Stimulated activated CD4-positive, alpha-beta T cell treated with anti-CD3 and anti-CD28 coated beads, Interleukin-12 subunit alpha, Interleukin-12 subunit beta, amount 100 ng/mL, for 24 hours (primary cell): ENCODE measurements at places on chromosomes 1 and 21.

- no peak for DNase-seq
These were observed 19.9 kb upstream of the TMEM39B start for GRCh38 chr1:32052887-32053286.

- no peak for DNase-seq
These were observed 524.4 kb downstream of the DPYD start for GRCh38 chr1:97396463-97396862.

DNA sequence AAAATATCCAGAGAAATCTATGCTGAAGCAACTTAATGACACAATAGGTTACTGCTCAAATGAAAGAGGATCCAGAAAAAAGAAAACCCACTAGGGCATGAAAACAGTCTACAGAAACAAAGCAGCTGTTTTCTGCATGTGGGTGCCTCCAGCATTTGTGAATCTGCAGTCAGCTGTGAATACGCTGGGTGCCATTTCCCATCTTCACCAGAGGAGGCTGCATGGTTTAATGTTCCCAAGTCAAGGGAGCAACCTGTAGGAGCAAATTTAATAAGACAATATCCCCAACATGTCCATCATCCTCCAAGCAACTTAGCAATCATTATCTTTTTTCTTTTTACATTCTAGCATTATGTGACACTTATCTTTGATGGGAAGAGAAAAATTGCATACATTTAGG is 396.6 kb downstream of the BRINP2 start:
- DNase-seq: no peak

GRCh38 chr1:38507563-38507962 is 352.0 kb downstream of the RRAGC start:
- DNase-seq: no peak

DNA sequence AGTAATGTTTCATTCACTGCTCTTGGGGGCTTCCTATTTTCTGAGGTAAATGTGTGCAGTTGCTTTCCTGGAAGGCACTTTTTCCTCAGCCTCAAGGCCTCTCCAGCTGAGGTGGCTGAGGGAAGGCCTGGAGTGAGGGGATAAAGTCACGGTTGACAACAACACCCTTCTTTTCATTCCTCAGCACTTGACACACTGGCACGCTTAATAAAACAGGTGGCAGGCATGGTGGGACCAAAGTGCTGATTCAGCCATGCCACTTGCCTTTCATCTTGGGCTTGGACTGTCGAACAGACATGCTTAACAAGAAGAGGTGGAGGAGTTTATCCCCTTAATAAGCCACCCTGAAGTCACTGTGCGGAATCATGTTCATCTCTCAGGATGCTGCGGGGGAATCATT is 23.6 kb upstream of the GRHL3 start:
- no peak for DNase-seq

GRCh38 chr1:1298861-1299685 is 8.7 kb downstream of the ACAP3 start:
- DNase-seq: no peak

DNA sequence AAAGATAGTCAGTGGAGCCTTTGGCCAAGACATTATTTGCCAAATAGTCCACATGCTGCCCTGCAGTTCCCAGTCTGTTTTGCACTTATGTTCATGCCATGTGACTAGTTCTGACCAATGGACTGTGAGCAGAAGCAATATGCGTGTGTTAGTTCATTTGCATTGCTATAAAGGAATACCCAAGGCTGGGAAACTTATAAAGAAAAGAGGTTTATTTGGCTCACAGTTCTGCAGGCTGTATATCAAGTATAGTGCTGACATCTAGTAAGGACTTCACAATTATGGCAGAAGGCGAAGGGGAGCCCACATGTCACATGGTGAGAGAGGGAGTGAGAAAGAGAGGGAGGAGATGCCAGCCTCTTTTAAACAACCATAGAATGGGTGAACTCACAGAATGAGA is 193.3 kb downstream of the PTPRU start:
- no peak for DNase-seq

- DNase-seq: no peak
These were observed 50.8 kb upstream of the MACF1 start for GRCh38 chr1:39153684-39154083.

GRCh38 chr1:82795508-82796149 is 994.9 kb downstream of the ADGRL2 start:
- no peak for DNase-seq

GRCh38 chr1:27471477-27471876 is 18.5 kb downstream of the WASF2 start:
- no peak for DNase-seq

DNA sequence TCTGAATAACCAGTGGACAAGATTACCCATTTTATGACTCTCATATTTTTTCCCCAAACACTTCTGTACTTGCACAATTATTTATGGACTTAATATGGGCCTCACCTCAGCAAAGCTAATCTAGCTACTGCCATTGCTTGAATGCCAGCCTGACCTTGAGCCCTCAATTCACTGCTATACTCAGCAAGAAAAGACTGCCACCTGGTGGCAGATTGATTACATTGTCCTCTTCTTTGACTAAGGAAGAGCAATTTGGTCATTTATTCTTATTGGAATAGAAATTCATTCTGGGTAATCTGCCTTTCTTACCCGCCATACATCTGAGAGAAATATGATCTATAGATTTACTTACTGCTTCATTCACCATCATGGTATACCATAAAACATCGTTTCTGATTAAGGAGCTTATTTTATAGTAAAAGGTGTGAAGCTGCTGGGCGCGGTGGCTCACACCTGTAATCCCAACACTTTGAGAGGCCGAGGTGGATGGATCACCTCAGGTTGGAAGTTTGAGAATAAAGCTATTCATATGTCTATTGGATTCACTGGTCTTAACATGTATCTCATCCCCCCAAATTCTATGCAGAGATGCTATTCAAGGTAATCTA is 32.9 kb upstream of the DIPK1A start:
- DNase-seq: no peak

DNA sequence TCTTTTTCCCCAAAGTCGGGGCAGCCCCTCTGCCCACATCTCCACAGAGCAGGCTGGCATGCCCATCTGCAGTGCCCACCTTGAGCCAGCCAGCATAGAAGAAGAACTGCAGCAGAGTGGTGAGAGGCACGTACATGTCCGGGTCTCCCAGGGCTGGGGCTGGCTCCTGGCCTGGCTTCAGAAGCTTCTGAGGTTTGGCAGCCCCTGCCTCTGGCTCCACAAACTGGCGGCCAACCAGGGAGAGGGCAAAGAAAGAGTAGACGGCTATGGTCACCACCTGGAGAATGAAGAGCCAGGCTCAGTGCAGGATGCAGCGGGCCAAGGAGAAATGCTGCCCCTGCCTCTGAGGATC is 3.0 kb downstream of the BEST4 start:
- no peak for DNase-seq

GRCh38 chr1:219330001-219330400 is 156.3 kb downstream of the LYPLAL1 start:
- no peak for DNase-seq

DNA sequence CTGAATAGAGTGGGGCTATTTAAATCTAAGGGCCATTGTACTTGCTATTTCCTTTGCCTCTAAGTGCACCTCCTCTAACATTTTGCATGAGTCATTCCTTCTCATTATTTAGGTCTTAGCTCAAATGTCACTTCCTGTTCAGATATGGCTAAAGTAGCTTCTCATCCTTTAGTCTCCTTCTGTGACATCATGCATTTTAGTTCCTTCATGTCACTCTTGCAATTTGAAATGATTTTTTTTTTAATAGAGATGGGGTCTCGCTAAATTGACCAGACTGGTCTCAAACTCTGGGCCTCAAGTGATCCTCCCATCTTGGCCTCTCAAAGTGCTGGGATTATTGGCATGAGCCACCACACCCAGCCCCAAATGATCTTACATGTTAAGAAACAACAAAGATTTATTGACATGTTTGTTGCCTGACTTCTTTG is 6.6 kb downstream of the TBX19 start:
- no peak for DNase-seq

- no peak for DNase-seq
These were observed 115.6 kb upstream of the LMO4 start for GRCh38 chr1:87213135-87213515.

- DNase-seq: no peak
These were observed 23.3 kb downstream of the TOMM20 start for GRCh38 chr1:235105051-235106043.

DNA sequence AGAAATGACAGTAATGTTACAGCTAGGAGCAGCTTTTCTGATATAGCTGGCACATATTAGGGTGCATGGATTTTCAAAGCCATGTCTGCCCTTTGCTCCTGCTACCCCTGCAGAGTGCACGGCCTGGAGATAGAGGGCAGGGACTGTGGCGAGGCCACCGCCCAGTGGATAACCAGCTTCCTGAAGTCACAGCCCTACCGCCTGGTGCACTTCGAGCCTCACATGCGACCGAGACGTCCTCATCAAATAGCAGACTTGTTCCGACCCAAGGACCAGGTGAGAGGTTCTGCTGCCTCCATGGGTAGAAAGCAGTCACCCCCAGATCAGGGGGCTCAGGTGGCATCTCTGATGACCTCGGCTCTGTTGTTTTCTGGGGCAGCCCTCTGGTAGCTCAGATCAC is 9.8 kb downstream of the MTARC1 start:
- no peak for DNase-seq

DNA sequence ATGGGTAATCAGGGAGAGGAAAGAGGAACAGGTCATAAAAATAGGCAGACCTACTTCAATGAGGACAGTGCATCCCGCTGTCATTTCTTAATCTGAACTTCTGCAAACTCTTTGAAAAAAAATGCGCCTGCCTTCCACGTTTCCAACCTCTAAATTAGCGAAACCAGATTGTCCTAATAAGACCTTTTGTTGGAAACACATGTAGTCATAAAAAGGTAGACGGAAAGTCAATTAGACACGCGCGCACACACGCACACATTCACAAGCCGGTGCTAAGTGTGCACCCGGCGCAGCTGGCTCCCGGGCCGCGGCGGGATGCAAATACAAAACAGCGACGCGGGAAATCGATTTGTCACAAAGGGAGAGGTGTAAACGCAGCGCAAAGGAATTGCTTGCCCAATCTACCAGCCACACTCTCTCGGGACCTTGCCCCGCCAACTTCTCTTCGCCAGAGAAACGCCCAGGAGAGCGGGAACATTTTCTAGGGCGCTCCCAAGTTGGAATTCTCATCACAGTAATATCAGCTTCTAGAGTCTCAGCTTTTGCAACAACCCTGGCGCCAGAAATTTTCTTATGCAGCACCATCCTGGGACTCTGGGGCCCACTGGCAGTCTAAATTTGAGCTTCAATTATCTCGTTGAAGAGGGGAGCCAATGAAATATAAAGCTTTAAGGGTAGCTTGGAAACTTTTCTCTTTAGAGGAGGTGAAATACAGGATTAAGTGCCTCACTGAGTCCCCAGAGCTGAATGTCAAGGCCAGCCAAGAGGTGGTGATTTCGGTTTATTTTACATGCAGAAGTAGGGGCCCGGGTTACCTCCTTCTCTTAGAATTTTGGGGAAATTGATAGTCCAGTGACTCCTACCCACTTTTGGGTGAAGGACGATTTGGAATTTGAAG is 4.5 kb downstream of the PRRX1 start:
- DNase-seq: no peak

- no peak for DNase-seq
These were observed 107.2 kb downstream of the EDEM3 start for GRCh38 chr1:184647471-184647870.

DNA sequence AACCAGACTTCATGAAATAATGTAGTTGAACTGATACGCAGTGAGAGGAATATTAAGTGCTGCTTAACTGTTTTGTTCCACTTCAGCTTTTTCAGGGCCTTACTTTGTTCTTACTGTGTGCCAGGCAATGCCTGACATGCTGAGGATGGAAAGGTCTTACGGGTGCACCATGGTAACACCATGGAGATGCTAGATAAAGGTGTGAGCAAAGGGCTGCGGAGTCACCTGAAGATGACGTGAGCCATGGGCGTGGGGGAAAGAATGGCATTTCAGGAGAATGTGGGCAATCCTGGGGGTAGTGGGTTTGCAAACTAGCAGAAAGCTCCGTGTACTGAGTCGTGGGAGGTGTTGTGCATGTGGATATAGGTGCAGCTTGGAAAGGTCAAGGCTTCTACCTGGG is 27.3 kb downstream of the MAN1C1 start:
- DNase-seq: no peak

- DNase-seq: no peak
These were observed 14.2 kb downstream of the SEMA4A start for GRCh38 chr1:156167536-156167935.

DNA sequence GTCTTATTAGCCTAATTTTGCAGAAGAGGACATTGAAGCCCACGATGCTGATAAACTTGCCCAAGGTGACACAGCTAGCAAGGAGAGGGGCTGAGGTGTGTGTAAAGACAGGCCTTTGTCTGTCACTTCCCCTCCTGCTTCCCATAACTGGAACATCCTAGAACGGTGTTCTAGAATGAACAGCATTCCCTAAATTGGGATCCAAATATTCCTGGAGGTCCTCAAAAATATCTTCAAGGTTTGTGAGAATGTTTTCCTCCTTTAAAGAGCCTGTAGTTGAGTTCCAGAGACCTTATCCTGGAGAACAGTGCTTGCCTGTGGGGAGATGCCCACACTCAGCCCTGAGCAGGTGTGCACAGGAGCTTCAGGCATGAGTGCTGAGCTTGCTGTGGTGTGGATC is 41.5 kb upstream of the SAMD13 start:
- no peak for DNase-seq
